ENCODE measurements at places on chromosomes 16 and 17. TPM values are rescaled to one million over a fixed set of nuclear protein-coding genes. Genes with fewer than 3 reads are reported as not detected.

DNA sequence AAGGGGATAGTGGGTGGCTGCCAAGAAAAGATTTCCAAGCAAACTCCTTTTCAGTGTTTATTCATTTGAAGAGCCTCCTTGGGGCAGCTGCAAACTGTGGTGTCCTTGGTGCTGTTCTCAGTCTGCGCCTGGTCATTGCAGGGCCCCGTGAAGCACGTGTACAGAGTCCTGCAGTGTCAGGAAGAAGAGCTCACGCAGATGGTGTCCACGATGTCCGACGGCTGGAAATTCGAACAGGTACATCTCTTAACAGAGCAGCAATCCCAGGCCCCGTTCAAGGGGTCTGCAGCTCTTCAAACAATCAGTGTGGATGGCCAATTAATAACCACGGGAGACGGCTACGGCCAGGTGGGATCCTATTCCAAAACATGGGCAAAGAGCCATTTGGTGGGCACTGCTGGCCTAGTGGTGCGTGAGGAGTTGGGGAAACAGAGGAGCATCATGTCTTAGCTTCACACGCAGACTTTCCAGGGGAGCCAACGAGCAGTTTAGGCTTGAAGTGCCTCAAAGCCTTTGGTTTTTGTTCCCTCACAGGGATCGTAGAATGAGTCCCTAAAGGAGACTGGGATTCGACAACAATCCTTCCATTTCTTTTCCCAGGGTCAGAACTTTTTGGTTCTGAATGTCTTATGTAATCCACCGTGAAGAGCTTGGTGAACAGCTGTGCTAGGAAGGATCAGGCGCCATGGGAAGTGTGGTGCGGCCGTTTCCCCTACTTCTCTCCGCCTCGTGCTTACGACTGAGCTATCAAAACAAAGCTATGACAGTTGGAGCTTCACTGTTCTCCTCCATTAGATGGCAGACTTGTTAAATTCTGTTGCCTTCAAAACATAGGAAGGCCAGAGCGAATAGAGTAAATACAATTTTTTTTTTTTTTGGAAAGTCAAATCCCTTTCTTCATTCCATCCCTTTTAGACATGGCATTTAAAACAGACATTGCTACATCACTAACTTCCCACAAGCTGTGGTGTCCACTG, 12.6 kb downstream of the KCTD2 start:
- DNase-seq: no peak
- H3K36me3 ChIP-seq: peaks cover 33% of the 10 kb centered on the region

DNA sequence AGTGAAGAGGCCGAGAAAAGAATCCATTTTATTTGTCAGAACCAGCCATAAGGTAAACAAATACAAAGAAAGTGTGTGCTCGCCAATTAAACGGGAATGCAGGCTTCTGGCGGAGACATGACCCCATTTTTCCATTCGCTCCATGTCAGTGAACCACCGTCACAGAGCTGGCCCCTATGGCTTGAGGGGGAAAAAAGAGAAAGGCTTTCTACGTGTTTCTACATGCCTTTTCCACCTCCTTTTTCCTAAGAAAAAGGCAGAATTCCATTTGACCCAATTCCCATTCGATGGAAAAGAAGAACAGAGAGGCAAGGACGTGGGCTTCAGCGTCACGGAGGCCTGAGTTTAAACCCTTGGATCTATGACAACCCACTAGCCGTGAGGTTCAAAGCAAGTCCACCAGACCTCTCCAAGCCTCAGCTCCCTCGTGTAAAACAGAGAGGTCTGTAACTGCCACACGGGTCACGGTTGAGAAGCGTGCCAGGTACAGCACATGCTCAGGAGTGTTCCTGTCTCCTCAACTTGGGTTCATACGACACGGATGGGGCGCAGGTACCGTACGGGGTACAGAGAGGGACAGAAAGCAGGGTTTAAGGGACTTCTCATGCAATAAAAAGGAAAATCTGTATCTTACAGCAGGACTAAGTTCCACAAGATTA, 91.9 kb downstream of the NXN start:
- no peaks in the 10 kb centered on the region for H3K36me3 ChIP-seq
- H3K4me3 ChIP-seq: no peak overlapping the region
- DNase-seq: no peak
- H3K27me3 ChIP-seq: peaks cover 16% of the 10 kb centered on the region

DNA sequence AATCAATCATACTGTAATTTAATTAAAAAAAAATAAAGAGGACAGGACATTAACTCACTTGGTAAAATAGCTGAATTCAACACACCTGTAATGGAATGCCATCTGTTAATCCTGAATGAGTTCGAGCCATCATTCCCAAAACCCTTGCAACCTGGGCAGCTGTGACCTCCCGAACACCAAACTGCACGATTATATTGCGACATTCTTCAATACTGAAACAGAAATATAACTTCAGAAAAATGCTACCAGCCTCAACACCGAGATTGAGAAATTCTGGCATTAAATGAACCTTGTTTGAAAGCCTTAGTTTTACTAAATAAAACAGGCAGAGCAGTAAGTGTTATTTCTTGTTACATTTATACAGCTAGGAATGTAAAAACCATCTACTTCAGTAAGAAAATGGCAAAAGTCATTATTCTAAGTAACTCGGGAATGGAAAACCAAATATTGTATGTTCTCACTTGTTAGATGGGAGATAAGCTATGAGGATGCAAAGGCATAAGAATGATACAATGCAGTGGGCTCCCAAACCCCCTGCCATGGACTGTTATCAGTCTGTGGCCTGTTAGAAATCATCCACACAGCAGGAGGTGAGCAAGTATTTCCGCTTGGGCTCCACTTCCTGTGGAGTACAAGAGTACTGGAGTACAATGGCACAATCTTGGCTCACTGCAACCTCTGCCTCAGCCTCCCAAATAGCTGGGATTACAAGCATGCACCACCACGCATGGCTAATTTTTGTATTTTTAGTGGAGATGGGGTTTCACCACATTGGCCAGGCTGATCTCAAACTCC, 46.5 kb downstream of the CNOT1 start:
- H3K4me3 ChIP-seq: no peak overlapping the region
- H3K36me3 ChIP-seq: peaks cover 75% of the 10 kb centered on the region
- H3K27ac ChIP-seq: no peak overlapping the region

- H3K27ac ChIP-seq: no peak overlapping the region
- DNase-seq: no peak
- no peaks in the 10 kb centered on the region for H3K27me3 ChIP-seq
- H3K4me3 ChIP-seq: no peak overlapping the region
Measured at GRCh38 chr16:69417520-69418199, 6.8 kb upstream of the CYB5B start.

DNA sequence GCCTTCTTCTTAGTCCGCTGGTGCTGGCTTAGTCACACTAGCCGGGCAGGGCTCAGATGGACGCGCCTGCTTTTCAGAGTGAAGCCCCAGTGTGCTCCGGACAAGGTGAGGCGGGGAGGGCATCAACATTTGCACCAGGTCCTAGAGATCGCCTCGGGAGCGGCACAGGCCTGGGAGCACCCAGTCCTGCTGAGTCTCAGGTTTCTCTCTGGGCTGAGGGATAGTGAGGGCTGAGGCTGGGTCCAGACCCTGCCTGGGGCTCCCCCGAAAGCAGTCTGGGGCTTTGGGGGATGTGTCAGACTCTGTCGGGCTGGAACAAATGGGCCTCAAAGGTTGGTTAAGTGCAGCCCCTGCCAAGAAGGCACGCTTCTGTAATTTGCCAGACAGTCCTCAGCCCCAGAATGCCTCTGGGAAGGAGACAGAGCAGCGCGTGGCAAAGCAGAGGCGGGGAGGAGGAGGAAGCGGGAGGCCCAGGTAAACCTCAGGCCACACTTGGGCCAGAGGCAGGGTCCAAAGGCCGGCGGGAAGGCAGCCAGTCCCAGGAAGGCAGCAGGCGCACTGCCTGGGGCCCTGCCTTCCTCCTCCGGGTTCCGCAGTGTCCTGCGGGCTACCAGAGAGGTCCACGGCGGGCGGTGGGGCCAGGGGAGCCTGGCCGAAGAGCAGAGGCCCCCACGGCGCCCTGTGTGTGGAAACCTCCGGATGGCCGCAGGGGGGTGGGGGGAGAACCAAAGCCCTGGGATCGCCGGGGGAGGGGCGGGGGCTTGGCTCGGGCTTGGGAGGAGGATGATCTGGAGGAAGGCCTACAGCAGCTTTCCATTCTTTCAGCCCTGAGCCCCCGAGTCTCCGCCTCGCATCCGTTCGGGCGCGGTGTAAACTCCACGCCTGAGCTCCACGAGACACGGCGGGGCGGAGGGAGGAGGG, 39.5 kb upstream of the ATP2A3 start:
- H3K4me3 ChIP-seq: peak overlapping the region; percentile 49
- H3K4me1 ChIP-seq: peaks cover 10% of the 10 kb centered on the region
- no peaks in the 10 kb centered on the region for H3K27me3 ChIP-seq

The CCL8 gene
- not detected for total RNA-seq

The CTNS gene
- total RNA-seq: 5.1 TPM

Data from Calu3 (cell line).